ENCODE measurements at places on chromosomes 5 and 9.

DNA sequence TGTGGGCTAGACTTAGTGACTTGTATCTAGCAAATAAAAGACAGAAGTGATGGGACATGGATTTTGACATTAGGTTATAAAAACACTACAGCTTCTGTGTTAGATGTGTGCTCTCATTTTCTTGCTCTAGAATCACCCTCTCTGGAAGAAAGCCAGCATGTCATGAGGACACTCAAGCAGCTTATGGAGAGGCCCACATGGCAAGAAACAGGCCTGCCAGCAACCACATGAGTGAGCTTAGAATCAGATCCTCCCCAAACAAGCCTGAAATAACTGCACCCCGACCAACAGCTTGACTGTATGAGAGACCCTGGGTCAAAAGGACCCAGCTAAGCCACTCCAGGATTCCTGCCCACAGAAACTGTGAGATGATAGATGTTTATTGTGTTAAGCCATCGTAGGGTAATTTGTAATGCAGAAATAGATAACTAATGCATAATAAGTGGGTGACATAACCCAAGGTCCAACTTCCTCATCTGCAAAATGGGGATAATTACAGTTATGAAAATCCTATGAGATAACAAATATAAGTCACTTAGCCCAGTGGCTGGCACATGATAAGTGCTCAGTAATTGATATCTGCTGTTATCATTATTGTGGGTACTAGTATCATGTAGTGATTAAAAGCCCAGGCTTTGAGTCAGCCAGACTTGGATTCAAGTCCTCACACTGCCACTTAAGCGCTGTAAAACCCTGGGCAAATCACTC lies 86.5 kb downstream of the KLHL3 start:
- no peak for DNase-seq

DNA sequence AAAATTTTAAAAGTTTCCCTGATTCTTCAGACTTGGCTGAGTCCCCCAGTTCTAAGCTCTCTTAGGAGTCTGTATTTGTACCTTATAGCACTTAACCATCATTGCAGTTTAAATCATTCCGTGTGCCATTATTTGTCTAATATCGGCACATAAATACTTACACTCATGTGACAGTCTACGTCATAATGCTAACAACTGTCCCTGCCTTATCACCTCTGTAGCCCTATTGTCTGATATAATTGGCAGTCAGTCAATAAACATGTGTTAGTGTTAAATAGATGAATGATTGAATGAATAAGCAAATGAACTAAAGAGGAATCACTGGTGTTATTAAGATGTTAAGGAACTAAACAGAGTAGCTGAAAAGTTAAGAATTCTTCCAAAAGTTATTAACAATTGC lies 287.8 kb downstream of the EBF1 start:
- DNase-seq, result no peak

GRCh38 chr9:113577525-113578261 lies 114.2 kb downstream of the RGS3 start:
- DNase-seq, result no peak

DNA sequence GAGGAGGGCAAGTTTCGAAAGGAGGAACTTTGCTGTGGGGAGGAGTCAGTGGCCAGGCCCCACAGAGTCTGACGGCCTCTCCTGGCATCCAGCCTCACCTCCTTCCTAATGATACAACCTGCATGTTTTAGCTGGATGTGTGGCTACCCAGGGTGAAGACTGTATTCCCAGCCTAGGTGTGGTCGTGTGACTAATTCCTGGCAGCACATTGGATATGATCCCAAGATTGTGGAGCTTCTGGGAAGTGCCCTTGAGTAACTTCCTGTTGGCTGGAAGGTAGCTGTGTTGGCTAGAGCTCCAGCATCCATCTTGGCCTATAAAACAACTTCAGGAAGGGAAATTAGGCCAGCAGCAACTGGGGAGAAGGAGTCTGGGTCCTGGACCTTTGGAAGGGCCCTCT lies 19.0 kb upstream of the LPCAT1 start:
- DNase-seq, result no peak

- DNase-seq, result no peak
Observed at GRCh38 chr5:150302301-150303069, at the start of gene ARSI. Gene ARSI, minus strand, starts transcription at chr5:150302905. Its CDS starts 532 bp downstream, at chr5:150302373.

Data from GM18507 (cell line).